ENCODE measurements at places on chromosomes 2 and 18.

GRCh38 chr2:149928011-149928410 lies 340.4 kb upstream of the MMADHC start:
- no peak for DNase-seq

- DNase-seq, result peak; percentile 46
Observed at GRCh38 chr2:217785544-217786045, 217.2 kb downstream of the TNS1 start.

DNA sequence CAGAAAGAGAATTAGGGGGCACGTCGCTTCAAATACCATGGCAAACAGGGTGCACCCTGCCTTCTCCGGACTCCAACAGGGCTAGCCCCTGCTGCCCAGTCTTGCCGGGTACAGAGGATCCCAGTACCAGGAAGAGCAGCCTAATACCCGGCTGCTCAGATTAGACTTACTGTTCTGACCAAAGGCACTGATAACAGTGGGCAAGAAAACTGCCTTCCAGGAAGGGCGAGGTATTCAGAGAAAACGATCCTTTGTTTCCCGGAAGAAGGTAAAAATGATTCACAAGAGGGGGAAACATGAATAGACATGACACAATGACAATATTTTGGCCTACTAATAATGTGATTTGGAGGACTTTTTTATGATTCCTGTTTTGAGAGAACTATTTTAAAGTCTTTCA lies 99.9 kb downstream of the SS18 start:
- DNase-seq, result no peak

DNA sequence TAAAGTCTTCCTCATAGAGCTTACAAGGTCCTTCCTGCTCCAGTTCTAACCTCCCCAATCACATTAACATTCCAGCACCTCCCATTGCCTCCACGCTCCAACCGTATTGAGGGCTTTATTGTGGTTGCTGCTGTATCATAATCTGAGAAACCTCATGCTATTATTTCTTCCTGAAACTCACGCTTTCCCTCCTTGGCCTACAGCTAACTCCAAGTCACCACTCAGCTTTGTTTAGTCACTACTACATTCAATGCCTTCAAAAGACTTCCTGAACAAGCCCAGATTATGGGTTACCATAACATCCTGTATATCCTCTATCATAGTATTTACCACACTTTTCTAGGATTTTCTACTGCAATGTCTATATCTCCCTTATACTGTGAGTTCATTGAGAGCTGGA lies 230.4 kb downstream of the IKZF2 start:
- DNase-seq, result no peak

DNA sequence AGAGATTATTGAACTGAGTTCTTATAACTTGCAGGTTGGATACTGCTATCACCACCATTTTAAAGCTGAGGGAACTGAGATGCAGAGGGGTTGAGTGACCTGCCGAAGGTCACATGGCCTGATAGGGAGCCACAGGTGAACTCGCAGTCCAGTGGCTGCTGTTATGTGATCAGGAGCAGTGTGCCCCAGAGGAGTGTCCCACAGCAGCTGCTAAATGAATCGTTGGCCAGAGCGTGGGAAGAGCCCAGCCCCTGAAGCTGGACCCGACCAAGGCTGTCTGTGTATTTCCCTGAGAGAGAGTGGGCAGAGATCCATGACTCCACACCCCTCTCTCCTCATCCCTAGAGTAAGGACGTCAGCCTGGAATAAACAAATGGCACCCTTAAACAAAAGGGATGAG lies 26.7 kb upstream of the PRLH start:
- DNase-seq, result no peak

- DNase-seq, result no peak
Observed at GRCh38 chr2:164917296-164917903, 37.9 kb downstream of the SLC38A11 start.

DNA sequence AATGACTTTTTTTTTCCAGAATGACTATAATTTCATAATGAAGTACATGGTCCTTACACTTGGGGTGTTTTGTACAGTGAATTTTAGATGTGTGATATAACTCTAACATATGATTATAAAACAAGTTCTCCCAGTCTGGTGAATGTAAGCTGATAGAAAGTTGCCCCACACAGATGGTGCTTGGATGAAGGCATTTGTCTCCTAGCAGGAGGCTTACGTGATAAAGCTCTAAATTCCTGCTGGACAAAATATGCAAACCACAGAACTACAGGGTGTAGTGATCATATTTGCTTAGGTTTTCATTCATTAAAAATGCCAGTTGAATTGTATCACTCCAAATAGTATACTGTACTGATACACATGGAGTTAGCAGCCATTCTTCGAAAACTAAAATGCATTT lies 85.5 kb downstream of the DSC3 start:
- no peak for DNase-seq

DNA sequence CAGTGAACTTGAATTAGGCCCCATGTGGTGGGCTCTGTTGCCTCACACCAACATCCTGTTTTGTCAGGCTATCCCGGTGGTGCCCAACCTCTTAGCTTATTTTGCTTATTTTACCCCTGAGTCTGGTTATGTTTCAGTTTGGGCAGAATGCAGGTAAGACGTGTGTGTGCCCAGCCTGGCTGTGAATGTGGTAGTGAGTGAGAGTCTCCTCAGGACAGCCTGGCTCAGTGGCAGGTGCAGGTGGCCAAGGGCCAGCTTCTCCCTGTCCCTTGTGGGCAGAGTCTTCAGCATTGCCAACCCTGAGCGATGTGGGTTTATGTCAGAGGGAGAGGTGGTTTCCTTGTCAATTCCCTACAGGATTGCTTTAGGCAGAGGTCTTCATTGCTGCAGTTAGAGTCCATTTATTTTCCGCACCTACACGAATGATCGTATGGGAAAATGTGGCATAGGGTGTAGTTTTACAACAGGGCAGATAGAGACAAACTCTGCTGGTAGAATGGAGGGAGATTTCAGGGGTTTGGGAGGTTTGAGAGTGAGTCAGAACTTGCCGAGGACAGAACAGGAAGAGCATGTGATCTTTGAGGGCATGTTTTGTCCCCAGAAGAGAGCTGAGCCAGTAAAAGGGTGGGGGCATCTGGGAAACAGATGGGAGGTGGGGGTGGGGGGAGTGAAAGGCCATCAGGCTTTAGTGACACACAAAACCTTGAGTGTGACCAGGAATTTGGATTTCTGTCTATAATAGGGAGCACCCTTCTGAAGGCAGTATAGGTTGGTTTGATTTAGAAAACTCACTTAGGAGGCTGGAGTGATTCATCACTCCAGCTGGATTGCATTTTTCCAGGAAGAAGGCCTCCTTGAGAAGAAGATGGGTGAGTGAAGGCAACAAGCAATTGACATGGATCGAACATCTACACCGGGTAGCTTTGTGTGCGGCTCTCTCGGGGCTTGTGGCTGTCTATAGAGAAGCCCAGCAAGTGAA lies 156.2 kb upstream of the CELF4 start:
- no peak for DNase-seq

GRCh38 chr2:26164641-26165211 lies 8.2 kb upstream of the GAREM2 start:
- no peak for DNase-seq

DNA sequence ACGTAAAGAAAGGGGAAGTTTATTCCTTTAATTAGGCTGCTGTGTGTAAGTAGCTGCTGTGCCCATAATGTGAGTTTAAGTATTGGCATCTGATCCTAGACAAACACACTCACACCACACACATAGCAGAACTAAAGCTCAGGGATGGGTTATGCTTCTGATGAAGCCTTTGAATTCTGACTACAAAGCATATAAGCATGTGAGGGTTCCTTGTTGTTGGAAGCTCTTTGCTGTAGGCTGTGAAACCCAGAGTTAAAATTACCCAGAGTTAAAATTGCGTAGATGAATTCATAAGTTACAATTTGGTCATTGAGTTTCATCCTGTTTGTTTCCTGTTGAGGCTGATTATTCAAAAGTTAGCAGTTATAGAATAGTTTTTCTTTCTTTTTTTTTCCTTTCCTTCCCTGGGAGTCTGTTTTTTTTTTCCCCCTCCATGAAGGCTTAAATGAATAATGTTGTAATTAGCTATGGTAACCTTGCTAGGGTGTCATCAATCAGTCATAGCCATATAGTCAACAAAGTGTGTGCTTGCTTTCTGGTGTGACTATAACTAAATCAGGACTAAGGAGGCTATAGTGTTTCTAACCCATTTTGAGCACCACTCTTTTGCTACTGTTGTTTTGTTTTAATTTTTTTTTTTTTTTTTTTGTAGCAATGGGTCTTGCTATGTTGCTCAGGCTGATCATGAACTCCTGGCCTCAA lies 426.1 kb downstream of the PARD3B start:
- no peak for DNase-seq

GRCh38 chr2:134140251-134140661 lies 113.6 kb upstream of the MGAT5 start:
- DNase-seq, result no peak

- no peak for DNase-seq
Observed at GRCh38 chr18:53941601-53942338, 282.7 kb downstream of the MBD2 start.
